ENCODE measurements at places on chromosomes 5 and 9.

- no peak for DNase-seq
Observed at GRCh38 chr5:136350343-136350742, 15.0 kb downstream of the TRPC7 start.

DNA sequence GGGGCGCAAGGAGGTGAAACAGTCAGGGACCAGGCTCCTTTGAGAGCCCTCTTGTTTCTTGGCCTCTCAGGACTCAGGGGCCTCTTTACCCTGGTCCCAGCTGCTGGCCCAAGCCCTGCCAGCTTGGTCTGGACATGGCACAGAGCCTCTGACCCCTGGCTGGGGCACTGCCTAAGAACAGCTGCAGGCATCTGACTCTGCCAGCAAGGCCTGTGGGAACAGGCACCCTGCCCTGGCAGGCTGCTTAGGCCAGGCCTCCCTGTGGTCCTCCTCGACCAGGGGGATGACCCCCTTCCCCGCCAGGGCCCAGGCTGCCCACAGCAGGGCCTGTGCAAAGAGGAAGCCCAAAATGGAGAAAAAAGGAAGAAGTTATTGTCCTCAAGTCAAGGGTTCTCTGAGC, 25.5 kb downstream of the OLFML2A start:
- DNase-seq = no peak

- no peak for DNase-seq
Observed at GRCh38 chr9:4887556-4887955, 94.8 kb downstream of the RCL1 start.

DNA sequence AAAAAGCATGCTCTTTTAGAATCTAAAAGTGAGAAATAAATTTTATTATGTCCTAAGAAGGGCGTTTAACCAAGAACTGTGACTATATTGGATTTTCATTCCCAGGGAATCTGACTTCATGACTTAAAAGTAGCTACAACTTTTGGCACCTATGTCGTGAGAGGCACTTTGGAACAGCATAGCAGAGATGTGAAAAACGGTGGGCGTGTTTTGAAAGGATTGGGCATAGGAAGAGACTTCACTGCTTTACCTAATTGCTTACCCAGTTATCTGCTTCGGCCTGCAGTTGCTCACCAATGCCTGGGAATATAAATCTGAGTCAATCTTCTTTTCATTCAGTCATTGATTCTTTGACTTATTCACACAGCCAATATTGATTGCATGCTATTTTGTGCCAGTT, 363.4 kb downstream of the DNAH5 start:
- no peak for DNase-seq

GRCh38 chr9:19479874-19480273, 71.1 kb downstream of the ACER2 start:
- DNase-seq = no peak

- no peak for DNase-seq
Observed at GRCh38 chr5:150398722-150399523, 13.8 kb downstream of the CD74 start.

GRCh38 chr9:112169368-112169767, 5.7 kb downstream of the SUSD1 start:
- DNase-seq = no peak

- no peak for DNase-seq
Observed at GRCh38 chr9:14782286-14783051, 59.9 kb upstream of the CER1 start.

GRCh38 chr5:1917830-1918487, 35.2 kb upstream of the IRX4 start:
- DNase-seq = no peak

DNA sequence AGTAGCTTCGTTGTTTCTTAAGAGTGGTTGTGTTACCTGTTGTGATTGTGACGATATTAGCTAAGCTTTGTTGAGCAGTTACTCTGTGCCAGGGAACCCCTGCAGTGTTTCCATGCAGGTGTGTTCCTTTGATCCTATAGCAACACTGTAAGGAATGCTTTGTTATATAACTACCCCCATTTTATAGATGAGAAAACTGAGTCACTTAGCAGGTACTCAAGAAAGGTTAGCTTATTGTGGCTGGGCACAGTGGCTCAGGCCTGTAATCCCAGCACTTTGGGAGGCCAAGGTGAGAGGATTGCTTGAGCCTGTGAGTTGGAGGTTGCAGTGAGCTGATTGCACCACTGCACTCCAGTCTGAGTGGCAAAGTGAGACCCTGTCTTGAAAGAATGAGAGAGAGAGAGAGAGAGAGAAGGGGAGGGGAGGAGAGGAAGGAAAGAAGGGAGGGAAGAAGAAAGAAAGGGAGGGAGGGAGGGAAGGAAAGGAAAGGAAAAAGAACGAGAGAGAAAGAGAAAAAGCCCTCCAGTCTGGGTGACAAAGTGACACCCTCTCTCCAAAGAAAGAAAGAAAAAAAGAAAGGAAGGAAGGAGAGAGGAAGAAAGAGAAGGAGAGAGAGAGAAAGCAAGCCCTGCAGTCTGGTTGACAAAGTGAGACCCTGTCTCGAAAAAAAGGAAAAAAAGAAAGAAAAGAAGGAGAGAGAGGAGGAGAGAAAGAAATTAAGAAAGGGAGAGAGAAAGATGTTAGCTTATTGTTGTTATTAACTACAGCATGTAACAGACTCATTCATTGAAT, 85.6 kb upstream of the RARS1 start:
- DNase-seq = no peak

DNA sequence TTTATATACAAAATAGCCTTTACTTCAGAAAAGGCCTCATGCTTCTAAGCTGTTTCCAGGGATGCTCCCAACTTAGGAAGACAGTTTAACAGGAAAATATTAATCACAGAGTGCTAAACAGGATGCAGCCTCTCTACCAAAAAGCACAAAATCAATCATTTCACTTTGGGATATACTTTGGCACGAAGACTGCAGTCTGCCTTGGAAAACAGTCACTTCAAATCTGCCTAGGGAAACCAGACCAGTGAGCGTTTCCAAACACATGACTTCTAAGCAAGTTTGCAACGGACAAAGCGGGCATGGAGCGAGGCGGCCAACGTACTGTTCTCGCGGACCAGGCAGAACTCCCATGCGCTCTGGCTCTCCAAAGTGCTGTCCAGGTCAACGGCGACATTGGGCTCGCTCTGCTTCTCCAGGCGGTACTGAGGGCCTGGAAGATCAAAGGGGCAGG, 201.0 kb downstream of the MAPKAP1 start:
- no peak for DNase-seq

GRCh38 chr5:108379722-108380530, 2.0 kb downstream of the FBXL17 start:
- DNase-seq = peak; percentile 16

DNA sequence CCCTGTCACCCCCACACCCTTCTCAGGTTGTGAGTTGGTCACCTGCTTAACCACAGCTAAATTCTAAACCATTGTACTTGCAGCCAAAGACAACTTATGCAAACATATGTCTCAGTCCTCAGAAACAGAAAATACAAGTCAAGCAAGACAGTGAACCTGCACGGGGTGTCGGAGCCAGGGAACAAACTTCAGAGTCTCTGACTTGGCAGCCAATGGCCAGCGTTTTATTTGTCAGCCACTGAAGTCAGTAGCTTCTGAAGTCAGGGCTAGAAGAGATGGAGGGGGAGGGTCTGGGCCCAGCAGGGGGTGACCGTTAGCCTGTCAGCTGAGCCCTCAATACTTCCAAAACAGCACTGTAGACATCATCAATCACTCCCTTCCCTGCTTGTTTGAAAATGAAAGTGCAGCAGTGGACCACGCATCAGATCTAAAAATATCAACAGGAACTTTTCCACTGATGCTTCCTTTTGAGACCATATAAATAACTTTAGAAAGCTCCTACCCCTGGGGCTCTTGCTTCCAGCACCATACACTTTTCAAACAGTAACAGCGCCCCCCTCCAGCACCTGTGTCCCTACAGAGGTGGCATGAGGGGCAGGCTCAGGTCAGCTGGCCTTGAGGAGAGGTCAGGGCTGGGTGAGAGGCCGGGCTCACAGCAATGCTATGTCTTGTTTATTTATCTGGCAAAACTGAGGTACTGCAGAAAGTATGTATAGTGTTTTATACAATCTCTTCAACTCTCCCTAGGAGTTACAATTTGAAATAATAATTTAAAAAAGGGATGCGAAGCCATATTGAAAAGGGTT, 142.5 kb downstream of the ACER2 start:
- peak; percentile 2 for DNase-seq

- DNase-seq = no peak
Observed at GRCh38 chr5:58334035-58334434, 125.9 kb downstream of the PLK2 start.

- no peak for DNase-seq
Observed at GRCh38 chr5:175895686-175896102, 24.3 kb downstream of the CPLX2 start.

GRCh38 chr9:88663771-88664419, 128.9 kb downstream of the NXNL2 start:
- DNase-seq = no peak

DNA sequence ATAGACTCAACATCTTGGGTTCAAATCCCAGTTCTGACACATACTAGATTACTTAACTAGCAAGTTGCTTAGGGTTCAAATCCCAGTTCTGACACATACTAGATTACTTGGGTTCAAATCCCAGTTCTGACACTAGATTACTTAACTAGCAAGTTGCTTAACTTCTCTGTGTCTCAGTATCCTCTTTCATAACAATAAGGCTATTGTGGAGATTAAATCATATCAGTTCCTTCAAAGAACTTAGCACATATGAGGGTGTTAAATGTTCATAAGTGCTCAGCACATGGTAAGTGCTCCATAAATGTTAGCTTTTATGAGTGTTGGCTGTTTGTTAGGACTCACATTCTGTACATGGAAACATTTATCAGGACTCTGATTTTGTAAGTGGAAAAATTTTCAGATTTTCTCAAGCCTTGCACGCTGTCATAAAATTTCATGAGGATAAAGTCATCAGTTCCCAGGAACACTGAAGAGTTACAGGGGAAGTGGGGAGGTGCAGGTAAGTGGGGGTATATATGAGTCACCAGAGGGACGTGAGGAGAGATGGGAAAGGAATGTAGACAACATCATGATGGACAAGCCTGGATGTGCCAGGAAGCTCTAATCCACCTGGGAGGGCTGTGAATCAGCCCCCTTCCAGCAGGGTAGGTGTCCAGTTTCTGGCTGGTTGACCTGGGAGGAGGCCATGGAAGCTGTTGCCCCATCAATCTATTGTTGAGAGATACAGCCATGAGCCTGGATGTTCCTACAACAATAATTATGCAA, 532.2 kb upstream of the WWC1 start:
- peak; percentile 18 for DNase-seq

DNA sequence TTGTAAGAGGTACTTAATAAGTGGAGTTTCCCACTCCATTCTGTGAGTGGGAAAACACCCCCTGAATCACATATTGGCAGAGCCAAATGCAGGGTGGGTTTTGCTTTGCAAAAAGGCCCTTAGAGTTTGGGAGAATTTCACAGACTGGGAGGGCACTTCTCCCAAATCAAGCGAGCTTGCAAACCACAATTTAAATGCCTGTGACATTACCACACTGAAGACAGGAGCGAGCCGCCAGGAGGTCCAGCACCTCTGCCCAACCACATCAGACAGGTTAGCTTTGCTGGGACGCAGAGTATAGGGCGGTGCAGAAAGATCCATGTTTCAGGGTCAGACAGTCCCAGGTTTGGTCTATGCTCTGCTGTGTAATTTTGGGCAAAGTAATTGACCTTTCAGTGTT, 2.3 kb downstream of the ALAD start:
- no peak for DNase-seq

GRCh38 chr5:150520747-150521521, 13.0 kb downstream of the NDST1 start:
- no peak for DNase-seq

DNA sequence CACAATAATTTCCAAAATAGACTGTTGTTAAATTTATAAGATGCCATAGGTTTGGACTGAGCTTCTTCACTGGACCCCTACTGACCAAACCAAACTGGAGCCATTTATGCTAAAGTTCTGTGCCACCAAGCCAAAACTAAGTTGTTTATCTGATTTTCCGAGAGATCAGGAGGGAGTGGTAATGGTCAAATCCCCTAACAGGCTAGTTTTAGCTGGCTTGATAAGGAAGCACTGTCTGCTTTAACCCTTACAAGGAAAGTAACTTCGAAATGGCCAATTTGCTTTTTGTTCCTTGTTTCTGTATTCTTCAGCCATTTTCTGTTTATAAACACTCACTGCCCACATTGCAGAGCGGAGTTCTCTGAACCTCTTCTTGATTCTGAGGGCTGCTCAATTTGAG, 246.8 kb upstream of the TUT7 start:
- DNase-seq = no peak

DNA sequence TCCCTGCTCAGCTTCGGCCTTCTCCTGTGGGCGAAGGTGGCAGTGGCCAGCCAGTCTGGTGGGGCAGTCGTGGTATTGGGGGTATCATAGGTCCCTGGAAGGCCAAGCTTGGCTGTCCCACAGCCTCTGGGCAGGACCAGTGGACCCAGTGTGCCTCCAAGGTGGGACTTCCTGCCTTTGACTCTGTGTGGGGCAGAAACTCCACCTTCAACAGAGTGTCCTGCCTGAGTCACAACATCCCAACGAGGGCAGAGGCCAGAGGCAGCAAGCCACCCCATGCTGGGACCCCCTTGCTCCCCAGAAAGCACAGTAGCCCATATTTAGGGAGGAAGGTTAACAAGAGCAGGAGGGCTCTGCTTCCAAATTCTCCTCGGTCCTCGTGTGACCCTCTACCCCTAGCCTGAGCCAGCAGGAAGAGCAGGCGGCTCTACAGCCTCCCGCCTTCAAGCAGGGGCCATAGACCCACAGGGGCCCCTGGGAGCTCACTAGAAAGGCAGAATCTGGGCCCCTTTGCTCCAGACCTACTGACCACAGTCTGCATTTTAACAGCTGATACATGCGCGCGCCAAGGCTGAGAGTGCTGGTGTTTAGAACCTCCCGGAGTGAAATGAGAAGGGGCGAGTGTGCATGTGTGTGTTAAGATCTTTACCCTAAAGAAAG, 51.6 kb upstream of the FUBP3 start:
- no peak for DNase-seq

DNA sequence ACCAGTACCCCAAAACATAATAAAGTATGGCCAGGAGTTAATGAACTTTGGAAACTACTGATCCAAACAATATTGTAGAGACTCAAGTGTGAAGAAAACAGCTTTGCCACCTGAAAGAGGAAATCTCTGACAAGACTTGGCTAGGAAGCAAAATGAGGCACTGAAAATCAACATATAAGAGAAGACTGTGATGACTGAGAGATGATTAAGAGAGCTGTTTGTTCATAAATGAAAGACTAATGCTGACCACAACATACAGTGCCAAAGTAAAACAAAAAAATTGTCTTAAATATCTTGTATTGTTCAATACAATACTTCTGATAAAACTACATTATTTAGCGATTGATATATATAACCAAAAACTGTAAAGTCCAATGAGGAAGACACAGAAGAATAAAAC, 7.2 kb downstream of the RC3H2 start:
- DNase-seq = peak; percentile 28

GRCh38 chr5:59779453-59779852, 114.1 kb downstream of the PDE4D start:
- no peak for DNase-seq

GRCh38 chr5:156947925-156948324, 15.1 kb downstream of the TIMD4 start:
- DNase-seq = no peak

All from suppressor macrophage treated with lipopolysaccharide for 4 hours (primary cell).